ENCODE measurements at places on chromosomes 3 and 15. TPM values are rescaled to one million over a fixed set of nuclear protein-coding genes. Genes with fewer than 3 reads are reported as not detected.

GOLGA8M gene
- total RNA-seq = not detected

THPO gene
- 0.20 TPM for total RNA-seq

ROBO2 gene
- not detected for total RNA-seq

CLDN18 gene
- total RNA-seq = not detected

ZNF80 gene
- not detected for total RNA-seq

NDUFAF3 gene
- total RNA-seq = 90.8 TPM

TMEM212 gene
- not detected for total RNA-seq

CNTN6 gene
- not detected for total RNA-seq

DNA sequence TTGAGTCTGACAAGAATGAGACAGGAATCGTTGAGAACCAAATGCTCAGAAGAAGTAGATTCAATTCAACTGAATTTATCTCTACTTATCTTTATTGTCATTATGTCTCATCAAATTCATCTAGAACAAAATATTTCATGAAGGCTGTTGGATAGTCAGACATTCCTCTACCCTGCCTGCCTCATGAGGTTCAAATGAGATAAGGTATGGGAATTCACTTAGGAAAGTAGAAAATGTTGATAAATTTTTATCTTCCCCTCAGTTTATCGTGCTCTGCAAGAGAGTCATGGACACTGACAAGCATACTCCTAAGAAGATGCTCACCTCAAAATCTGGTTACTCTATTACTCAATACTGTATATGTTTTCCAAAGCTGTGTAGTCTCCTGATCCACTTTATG is 149.7 kb upstream of the CDIN1 start:
- no peak for DNase-seq

GRCh38 chr3:32880225-32880624 is 62.4 kb downstream of the TRIM71 start:
- DNase-seq = no peak

- no peak for DNase-seq
These were observed 48.4 kb downstream of the SLC2A2 start for GRCh38 chr3:170977949-170978745.

DNA sequence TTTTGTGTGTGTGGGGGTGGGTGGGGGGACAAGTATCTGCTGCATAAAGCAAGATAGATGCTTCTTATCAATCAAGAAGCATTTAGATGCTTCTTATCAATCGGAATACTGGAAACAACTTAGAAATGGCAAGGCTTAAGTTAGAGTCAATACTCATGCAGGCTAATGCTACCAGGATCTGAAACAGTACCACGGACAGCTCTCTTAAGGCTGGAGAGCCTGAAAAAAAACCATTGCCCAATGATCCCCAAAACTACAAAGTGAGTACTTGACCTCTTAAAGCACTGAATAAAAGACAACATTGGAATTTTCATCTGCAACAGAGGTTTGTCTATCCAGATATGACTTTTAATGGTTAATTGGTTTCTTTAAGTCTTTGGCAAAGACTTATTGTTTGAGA is 262.3 kb downstream of the GAP43 start:
- no peak for DNase-seq

- DNase-seq = no peak
These were observed 64.5 kb downstream of the RBPMS2 start for GRCh38 chr15:64710676-64711428.

DNA sequence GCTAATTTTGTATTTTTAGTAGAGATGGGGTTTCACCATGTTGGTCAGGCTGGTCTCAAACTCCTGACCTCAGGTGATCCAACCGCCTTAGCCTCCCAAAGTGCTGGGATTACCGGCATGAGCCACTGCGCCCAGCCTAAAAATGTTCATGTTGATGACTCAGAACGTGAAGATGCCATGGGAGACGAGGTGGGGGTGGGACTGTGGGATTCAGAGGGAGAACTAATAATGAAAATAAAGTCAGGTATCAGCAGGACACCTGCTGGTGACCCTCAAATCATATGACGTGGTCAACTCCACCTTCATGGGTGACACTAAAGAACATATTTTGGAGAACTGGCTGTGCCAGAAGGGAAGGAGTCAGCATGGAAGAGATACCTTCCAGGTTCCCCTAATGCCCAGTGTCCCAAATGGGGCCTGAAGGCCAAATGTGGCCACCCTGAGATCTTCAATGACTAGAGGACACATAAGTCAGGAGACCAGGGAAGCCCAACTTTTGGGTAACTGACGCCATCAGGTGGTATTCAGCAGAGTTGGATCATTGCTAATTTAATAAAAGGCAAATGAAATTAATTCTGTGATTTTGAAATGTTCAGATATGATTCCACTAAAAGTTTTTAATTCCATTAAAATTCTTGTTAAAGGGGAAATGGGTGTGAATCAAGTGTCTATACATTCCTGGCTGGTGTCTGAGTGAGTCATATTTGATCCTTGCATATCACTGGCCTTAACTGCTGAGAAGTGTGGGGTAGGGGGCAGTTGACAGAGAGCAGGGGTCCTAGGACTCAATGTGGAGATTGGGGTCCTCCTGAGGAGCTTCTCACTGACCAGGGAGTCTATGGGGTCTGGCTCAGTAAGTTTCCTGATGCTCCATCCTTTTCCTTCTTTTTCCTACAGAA is 88.6 kb upstream of the GSK3B start:
- DNase-seq = no peak

GRCh38 chr3:27423463-27423862 is 54.3 kb upstream of the NEK10 start:
- DNase-seq = no peak

GRCh38 chr15:57777003-57777402 is 70.5 kb downstream of the POLR2M start:
- no peak for DNase-seq

DNA sequence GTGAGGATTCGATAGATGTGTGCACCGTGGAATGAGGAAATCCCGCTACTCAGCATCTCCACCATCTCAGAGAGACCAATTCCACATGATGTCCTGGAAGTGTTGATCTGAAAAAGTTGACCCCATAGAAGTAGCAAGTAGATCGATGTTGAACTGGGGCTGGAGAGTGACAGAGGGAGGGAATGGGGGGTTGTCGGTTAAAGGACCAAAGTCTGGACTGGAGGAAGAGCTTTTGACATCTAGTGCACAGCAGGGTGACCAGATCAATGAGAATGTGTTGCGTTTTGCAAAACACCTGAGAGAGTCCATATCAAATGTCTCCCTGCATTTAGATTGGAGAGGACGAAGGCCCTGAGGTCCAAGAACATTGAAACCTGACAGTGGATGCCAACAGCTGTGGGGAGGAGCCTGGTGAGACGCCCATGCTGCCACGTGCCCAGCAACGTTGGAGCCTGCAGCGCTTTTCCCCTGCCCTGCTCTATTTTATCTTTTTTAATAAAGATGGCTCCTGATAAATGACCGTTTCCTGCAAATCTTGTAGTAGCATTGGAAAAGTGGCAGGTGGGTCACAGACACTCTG is 30.1 kb upstream of the RPL32 start:
- no peak for DNase-seq

DNA sequence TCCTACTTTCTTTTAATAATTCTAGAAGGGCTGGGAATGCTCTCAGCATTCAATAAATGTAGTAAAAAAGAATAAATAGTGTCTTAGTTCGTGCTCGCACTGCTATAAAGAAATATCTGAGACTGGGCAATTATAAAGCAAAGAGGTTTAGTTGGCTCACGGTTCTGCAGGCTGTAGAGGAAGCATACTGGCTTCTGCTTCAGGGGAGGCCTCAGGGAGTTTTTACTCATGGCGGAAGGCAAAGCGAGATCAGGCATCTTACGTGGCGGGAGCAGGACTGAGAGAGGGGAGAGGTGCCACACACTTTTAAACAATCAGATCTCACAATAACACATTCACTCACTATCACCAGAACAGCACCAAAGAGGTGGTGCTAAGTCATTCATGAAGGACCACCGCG is 103.0 kb upstream of the UBE2E2 start:
- no peak for DNase-seq

DNA sequence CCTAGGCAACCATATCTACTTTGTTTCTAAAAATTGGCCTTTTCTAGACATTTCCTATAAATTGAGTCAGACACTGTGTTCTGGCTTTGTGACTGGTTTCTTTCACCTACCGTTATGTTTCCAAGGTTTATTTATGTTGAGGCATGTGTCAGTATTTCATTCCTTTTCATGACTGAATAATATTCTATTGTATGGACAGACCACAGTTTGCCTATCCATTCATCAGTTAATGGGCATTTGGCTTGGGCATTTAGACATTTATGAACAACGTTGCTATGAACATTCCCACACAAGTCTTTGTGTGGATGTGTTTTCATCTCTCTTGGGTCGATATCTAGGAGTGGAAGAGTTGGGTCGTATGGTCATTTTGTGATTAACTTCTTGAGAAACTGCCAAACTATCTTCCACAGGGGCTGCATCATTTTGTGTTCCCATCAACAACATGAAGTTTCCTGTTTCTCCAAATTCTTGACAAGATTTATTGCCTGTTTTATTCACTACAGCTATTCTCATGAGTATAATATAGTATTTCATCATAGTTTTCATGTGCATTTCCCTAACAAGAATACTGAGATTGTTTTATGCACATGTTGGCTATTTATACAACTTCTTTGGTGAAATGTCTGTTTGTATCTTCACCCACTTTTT is 3.5 kb upstream of the EFCC1 start:
- no peak for DNase-seq

DNA sequence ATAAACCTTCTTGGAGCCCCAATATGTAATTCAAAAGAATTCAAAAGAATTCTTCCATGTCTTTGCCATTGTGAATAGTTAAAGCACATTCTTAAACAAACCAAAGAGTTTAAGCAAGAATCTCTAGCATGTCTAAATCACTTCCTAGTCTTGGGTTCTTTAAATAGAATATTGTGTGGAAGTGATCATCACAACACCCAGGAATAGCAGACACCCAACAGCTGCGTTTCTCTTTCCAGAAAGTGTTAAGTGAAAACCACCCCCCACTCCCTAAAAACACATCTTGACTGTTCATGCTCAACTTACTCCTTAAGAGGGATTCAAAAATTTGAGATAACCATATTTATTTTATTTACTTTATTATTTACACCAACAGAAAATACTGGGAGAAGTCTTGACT is 24.1 kb upstream of the CAPN7 start:
- no peak for DNase-seq

All from G401 (cell line).